COR-L47 (cell line): ENCODE measurements at places on chromosomes 4 and X.

DNA sequence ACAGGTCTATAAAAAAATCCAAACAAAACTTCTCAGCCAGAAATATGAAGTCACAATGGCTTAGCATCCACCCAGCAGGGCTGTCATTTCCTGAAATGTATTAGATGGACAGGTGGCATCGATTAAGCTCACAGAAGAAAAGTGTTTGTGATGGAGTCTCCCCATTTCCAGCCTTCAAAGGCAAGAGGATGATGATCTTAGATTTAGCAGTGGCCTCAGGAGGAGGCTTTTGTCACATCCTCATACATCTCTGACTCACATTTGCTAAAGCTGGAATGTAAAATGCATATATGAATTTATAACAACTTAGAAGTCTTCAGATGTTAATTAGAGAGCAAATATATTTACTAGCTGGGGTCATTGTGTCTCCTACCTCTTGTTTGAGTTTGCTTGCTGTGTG, 441.9 kb downstream of the SPRY1 start:
- no peak for DNase-seq

DNA sequence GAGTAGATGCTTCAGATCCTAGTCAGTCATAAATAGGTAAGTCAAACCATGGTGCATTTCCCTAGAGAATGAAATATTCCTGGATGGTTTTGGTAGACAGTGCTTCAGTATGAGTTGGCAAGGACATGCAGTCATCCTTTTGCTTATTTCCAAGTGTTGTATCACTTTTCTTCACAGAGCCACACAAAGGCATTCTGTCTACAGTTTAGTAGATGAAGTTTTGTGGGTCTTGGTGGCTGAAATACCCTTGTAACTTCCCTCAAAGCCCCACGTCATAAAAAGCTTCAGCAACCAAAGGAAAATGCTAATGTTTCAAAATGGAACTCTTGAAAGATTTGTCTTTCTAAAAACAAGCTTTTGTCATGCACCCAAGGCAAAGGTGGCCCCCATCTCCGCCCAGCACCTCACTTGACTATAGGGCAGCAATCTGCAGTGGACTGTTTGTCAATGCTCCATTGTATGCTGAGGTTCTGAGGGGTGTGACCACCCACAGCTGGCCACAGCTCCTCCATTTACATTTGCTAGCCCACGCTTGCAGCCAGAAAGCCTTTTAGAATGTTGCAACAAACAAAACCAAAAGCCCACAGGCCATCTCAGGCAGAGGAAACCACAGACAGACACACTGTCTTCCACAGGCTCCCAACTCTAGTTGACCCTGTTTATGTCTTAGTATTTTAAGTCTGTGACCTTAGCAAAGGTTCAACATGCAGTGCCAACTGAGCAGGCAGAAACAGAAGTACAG, 87.1 kb upstream of the FAM9C start:
- DNase-seq: no peak

GRCh38 chr4:112182604-112183003, 37.4 kb downstream of the FAM241A start:
- DNase-seq: no peak

GRCh38 chrX:153931748-153932147, 3.1 kb downstream of the NAA10 start:
- DNase-seq: no peak

DNA sequence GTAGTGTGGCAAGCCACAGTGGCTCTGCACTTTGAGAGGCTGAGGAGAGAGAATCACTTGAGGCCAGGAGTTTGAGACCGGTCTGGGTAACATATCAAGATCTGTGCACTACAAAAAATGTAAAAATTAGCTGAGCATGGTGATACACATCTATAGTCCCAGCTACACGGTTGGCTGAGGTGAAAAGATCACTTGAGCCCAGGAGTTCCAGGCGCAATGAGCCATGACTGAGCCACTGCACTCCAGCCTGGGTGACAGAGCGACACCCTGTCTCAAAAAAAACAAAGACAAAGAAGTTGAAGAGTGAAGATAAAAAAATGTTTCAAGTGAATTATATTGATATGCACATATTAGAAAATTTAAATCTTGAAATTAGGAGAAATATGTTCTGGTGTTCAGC, 46.3 kb downstream of the SULT1B1 start:
- no peak for DNase-seq

DNA sequence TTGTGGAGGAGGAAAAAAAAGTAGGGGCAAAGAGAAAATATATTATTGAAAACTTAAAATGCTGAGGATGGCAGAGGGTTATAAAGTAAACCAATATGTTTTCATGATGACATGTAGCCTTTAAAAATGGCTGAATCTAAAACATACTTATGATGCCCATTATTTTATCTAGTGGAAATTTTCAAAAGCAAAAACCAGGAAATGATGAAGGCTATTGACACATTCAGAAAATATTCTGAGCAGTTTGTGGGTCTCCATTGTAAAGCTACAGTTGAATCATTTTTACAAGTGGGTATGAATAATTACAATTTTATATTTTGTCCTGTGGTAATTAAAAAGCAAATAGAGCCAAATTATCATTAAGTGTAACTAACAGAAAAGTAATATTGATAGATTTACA, 10.7 kb downstream of the PLS3 start:
- no peak for DNase-seq

- DNase-seq: no peak
Observed at GRCh38 chr4:147456706-147457105, 24.2 kb upstream of the EDNRA start.

DNA sequence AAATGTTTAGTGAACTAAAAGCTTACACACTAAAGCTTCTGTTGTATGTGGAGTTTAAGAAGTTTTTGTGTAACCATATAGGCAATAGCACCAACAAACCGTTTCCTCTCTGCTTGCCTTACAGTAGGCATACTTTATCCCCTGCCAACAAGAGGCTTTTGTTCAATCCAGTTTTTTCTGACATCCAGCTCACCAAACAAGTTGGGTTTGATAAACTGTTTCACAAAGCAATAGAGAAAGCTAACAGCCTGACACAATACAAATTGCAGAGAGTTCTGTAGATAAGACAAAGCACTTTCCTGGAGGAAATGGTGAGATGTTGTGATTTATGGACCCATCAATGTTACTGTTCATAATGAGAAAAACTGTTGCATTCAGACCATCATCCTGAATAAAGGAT, 53.8 kb downstream of the PACRGL start:
- no peak for DNase-seq

- no peak for DNase-seq
Observed at GRCh38 chrX:38103857-38104812, 97.8 kb downstream of the SYTL5 start.

DNA sequence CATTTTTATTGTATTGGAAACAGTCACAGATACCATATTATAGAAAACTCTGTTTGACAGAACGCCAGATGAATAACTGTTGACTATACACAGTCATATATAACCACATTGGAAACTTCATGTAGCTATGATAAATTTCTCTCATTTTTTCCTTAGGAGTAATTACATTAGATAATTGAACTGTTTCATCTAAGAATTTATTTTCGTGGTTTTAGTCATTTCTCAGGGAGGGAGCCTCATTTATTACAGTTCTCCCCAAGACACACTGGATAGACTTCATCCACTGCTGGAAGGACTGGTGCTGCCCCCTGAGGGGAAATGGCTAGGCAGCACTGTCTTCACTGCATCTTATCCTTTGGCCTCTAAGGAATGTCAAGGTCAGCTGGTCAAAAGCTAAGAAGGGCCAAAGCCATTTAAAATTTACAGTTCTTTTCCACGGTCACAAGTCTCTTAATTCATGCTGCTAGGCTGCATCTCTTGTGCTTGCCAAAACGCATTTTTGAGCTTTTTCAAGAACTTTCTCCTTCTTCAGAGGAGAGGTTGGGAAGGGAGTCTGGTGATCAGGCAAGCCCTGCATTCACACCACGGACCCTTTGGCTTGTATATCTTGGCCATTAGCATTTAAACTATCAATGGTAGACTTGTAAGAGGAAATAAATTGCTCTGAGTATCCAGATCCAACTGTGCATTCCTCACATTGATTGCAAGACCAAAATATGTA, 145.1 kb downstream of the CBR4 start:
- no peak for DNase-seq

DNA sequence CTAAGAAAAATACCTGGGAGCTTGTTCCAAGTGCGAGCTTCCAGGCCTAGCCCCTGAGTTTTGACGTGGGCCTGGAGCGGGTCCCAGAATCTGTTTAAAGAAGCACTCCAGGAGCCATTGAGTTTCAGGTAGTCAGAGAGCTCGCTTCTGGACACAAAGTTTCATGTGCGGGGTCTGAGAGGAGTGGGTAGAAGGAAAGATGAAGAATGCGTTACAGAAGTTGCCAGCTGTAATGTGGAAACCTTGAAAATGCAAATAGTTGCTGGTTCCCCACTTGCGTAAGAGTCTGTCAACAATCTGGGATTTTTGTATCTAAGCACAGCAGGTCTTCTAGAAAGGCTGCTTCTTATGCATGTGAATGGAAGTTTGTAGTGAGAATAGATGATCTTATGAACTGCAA, 77.5 kb upstream of the CLCN4 start:
- DNase-seq: no peak

GRCh38 chrX:5746231-5746630, 482.4 kb downstream of the NLGN4X start:
- DNase-seq: no peak

GRCh38 chr4:36196145-36196913, 48.0 kb downstream of the ARAP2 start:
- DNase-seq: no peak

- DNase-seq: no peak
Observed at GRCh38 chrX:100643956-100644860, at the start of gene SRPX2. Gene SRPX2 (plus strand): TSS chrX:100644199. CDS start chrX:100646323, 2,124 bp downstream.

- no peak for DNase-seq
Observed at GRCh38 chrX:9953396-9953795, 13.8 kb upstream of the CLDN34 start.

DNA sequence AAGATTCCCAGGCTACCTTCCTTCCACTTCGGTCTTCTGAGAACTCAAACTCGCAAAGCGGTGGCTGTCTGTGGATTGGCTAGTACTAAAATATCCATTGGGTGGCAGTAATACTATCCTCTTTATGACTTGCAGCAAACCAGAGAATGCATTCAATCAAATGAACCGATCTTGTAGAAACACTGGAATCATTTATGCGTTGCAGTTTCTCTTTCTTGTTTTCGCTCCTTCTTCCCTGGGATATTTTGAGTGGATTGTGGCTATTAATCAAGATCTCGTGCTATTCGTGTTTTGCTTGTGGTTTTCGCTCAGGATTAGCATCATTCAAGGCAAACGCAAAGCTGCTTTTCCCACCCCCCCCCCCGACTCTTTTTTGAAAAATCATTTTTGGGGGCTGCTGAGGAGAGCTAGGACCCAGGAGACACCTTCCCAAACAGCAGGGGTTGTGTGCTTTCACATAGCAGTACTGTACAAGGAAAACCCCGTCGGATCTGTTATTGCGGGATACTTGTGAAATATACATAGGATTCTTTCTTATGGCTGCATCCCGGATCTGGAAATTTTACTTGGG, at the start of gene IL1RAPL1:
Gene IL1RAPL1, plus strand, starts transcription at position 466 of the 571 bp plus-strand sequence.
- peak; percentile 44 for DNase-seq

- no peak for DNase-seq
Observed at GRCh38 chr4:155854582-155855226, 11.4 kb downstream of the ASIC5 start.

DNA sequence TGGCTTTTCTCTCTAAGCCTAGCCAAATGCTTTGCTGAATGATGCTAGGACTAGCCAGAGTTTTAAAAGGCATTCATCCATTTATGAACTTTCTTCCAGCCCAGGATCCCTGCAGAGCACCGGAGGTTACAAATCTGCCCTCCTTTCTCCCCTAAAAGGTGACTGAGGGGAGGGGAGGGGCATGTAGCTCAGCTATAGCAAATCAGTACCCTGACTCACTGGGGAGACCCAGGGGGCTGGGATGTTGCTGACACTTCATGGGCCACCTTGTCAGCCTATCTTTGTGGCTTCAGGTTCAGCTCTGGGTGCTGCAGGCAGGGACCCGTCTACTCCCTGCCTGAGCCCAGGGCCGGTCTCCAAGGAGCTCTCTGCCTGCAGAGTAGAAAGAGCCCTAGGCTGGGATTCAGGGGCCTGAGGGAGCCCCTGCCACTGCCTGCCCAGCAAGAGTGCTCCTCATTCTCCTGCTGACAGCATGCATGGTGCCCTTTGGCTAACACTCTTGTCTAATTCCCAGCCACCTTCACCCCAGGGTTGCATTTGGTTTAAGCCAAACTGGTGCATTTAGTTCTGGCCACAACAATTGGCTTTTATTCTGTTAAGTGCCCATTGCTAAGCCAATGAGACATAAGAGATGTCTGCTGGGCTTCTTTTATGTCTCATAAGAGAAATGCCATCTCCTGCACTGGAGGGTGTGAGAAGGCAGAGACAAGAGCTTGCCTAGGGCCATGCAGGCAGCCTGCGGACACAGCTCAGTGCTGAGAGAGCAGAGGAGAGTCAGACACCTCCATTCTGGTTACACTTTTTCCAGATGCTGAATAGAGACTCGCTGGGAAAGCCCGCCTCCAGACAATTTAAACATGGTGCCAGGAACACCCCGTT, 11.9 kb upstream of the UBA6 start:
- no peak for DNase-seq

- DNase-seq: no peak
Observed at GRCh38 chr4:141435446-141436225, 200.7 kb upstream of the IL15 start.

GRCh38 chr4:176939445-176939844, 146.7 kb upstream of the VEGFC start:
- DNase-seq: no peak

DNA sequence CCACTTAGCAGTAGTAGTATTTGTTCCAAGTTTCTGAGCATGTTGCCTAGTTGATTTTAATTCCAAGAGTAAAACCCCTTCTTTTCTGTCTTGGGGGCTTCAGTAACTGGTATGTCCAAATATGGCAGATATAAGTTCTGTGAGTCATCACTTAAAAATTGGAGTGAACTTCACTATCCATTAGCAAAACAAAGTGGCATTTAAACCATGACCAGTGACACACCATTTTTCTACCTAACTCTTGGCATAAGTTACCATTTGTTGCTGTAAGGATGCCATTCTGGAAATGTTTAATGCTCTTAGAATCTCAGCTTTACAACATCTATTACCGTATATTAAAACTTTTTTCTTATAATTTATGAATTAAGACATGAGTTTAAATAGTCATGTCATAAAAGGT, 102.0 kb downstream of the CBR4 start:
- no peak for DNase-seq

DNA sequence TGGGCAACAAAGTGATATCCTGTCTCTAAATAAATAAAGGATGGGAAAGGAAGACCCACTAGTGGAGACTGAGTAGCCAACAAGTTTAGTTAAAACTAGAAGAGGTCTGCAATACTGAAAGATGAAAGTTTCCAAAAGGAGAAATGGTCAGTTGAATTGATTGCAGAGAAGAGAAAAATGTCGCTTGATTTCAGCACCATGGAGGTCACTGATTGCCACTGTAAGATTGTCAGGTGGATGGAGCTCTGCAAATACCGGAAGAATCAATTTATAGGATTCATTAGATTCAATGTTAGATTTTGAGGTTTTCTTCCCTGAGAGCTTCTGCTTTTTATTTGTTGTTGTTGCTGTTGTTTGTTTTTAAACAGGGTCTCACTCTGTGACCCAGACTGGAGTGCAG, 5.4 kb upstream of the FNIP2 start:
- no peak for DNase-seq

GRCh38 chr4:16752150-16752549, 146.3 kb downstream of the LDB2 start:
- DNase-seq: no peak

GRCh38 chr4:99615170-99615820, 40.7 kb downstream of the MTTP start:
- DNase-seq: no peak
